AG04449 (cell line): ENCODE measurements at places on chromosomes 12 and 14.

DNA sequence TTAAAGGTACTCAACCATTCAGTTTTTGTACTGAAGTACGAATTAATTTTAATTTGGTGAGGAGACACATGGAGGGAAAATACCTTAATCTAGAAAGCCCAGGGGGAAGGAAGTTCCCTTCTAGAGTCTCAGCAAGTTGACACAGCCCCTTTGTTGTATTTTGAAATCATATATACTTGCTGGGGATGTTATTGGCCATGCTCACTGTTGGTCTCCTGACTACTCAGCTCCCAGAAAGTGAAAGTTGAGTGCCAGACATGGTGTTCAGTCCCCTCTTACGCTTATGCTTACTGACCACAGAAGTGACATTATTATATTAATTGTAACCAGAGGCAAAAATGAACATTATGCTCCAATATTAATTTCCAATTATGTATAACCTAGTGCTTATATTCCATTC lies 28.1 kb downstream of the ARF6 start:
- no peak for DNase-seq

- no peak for DNase-seq
These were observed 102.0 kb downstream of the PRIMA1 start for GRCh38 chr14:93686268-93686667.

DNA sequence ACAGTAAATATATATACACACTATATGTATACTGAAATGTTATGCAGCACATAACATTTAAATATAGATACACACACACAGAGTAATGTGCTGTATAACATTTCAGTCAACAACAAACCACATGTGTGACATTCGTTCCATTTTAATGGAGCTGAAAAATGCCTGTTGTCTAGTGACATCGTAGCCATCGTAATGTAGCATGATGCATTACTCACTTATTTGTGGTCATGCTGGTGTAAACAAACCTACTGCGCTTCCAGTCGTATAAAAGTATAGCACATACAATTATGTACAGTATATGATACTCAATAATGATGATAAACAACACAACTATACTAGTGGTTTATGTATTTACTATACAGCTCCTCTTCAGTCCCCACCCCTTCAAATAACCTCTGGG lies 119.0 kb upstream of the SLC38A4 start:
- no peak for DNase-seq

DNA sequence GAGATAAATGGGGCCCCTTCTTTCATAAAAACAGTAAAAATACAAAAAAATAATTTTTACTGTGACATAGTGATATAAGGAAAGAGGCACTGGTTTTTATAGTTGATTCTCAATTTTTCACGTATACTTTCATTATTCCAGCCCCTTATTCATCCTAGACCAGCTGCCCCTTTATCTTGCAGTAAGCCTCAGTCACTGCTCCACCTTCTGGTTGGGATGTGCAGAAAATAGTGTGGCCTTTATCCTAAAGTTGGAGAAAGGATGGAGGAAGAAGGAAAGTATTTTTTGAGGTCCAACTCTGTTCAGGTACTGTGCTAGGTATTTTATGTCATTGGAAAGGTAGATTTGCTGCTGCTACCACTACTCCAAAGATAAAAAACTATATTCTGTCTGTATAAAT lies 172.7 kb downstream of the ANO6 start:
- no peak for DNase-seq

GRCh38 chr14:76376878-76377734 lies 1.2 kb downstream of the ESRRB start:
- DNase-seq, result no peak

DNA sequence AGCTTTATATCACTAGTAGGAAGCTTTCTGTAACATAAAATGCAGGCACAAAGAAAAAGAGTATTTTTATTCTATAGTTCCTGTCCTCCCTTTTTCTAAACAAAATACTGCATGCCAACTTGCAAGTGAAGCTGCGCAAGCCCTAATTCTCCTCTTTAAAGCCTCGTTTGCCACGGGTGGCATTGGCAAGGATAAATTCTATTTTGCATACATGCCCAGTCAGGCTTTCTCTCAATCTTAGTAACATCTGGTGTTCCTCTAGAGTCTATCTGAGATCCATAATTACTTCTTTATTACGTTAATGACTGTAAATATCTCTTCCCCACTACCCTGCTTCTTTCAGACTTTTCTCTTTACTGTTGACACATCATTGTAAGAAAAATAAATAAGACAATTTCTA lies 97.1 kb upstream of the DAAM1 start:
- no peak for DNase-seq

DNA sequence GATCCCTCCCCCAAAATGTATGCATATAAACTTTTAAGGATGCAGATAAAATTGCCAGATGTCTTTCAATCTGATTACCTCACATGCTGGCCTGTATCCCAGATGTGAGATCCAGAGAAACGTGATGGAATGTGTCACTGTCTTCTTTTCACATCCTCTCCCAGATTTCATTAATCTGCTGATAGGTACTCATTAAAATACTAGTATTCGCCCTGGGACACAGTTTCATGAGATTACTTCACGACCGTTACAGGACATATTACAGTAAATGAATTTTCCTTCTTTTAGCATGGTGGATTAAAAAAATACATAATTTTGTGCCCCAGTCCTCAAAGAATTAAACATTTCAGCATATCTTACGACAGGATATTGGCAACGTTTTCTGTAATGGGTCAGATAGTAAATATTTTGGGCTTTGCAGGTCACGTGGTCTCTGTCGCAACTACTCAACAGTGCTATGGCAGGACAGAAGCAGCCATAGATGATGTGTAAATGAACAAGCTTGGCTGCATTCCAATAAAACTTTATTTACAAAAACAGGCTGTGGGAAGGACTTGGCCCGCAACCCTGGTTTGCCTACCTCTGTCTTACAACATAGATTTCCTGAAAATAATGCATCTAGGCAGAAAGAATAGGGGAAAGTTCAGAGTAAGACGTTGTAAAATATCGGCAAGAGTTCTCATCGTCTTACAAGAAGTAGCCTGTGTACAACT lies 156.0 kb upstream of the DIO3 start:
- DNase-seq, result no peak

GRCh38 chr14:87076146-87076545 lies 916.8 kb downstream of the GALC start:
- no peak for DNase-seq

GRCh38 chr12:116919247-116919661 lies 8.5 kb downstream of the FBXW8 start:
- DNase-seq, result no peak

GRCh38 chr14:35879654-35880249 lies 53.6 kb downstream of the BRMS1L start:
- DNase-seq, result no peak

DNA sequence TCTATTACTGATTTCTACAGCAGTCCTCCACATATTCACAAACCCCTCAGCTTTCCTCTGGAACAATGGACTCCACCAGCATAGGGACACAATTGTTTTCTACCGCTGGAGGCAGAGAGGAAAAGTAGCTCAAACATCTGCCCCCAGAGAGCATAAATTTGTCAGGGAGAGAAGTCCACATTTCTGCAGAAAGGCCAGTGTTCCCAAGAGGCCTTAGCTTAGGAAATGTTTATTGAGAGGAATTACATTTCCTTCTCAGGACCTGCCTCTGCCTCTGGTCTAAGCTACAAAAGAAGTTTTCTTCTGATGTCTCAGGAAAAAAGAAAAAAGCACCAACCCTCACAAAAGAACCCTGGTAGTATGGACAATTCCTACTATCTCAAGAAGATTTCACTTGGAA lies 217.8 kb upstream of the BMP4 start:
- no peak for DNase-seq

DNA sequence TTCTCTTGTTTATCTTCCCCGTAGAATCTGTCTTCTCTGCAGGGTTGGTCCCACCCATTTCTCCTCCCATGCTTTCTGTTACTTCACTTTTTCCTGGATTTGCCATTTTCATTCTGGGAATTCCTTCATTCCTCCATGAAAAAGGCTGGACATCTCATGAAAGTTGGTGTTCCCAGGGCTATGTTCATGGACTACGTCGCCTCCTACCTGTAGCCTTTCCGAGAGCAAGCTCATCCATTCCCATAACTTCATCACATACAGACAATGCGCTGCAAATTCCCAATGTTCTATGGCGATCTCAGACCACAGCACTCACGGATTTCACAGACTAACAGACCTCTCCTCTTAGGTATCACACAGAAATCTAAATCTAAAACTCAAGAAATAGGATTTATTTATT lies 217.1 kb downstream of the EXOC5 start:
- DNase-seq, result no peak

GRCh38 chr14:79421811-79422210 lies 789.5 kb downstream of the DIO2 start:
- DNase-seq, result no peak

DNA sequence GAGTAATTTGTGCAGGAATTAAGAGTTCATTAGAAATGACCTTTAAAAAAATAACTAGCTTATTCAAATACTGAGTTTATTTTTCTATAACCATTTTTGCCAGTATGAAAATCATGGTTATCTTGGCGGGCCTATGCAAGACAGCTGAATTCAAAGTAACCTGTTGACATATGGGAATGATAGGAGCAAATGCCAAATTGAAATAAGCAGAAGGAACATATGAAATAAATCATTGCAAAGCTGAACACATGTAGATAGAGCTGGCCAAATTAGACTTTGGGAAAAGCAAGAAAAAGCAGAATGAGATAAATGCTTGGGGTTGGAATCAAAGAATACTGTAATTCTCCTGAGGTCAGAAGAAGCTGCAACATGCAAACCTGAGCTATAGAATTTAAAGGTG lies 372.5 kb downstream of the ADAMTS20 start:
- DNase-seq, result no peak

GRCh38 chr12:94538318-94538717 lies 78.7 kb upstream of the CEP83 start:
- no peak for DNase-seq

GRCh38 chr12:116389990-116390389 lies 112.5 kb upstream of the MED13L start:
- peak; percentile 95 for DNase-seq

DNA sequence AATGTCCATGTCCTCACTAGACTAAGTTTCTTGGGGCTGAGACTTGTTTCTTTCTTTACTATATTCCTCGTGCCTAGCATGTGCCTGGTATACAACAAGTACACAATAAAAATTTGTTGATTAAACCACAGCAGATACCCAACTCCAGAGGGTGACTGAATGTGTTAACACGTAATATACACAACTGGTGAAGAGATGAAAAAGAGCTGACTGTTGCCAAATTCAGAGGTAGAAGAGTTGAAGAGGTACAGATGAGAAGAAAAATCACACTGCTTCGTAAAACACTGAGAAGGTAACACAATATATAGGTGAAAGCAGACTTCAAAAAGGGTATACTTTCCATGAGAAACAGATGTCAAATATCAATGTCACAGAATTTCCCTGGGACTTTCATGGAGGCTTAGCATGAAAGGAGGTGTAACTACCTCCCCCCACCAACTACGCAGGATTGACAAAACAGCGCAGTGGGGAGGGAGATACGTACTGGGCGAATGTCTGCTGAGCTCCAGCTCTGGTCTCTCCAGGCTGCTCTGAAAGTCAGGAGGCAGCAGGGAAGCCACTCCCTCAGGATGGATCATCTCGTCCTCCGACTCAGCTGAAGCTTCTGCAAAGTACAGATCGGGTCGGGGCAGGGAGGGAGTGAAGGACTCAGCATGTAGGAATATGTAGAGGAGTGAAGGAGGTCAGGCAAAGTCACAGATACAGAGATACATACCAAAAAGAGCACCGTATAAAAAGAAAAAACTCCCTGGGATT lies 5.3 kb downstream of the ACIN1 start:
- no peak for DNase-seq

- DNase-seq, result no peak
These were observed 185.8 kb upstream of the FKBP4 start for GRCh38 chr12:2609020-2609419.

- no peak for DNase-seq
These were observed 34.1 kb upstream of the MMP17 start for GRCh38 chr12:131794061-131794460.

DNA sequence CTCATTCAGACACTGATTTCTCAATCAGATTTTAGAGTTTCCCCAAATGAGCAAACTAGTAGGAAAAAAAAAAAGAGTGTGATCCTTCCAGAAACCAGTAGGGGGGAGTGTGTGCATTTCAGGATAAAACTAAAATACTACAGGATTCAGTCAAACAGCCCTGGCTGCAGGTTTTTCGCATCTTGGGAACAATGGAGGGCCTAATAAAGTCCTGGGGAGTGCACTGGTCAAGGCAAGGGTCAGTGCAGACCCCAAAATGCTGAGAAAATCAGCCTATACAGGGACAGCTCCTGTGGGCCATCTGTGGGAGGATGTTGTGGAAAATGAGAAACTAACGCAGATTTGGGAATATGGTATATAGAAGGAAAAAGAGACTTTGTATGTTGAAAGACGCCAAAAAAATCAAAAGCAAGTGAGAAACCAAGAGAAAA lies 22.2 kb upstream of the ABCD4 start:
- no peak for DNase-seq

DNA sequence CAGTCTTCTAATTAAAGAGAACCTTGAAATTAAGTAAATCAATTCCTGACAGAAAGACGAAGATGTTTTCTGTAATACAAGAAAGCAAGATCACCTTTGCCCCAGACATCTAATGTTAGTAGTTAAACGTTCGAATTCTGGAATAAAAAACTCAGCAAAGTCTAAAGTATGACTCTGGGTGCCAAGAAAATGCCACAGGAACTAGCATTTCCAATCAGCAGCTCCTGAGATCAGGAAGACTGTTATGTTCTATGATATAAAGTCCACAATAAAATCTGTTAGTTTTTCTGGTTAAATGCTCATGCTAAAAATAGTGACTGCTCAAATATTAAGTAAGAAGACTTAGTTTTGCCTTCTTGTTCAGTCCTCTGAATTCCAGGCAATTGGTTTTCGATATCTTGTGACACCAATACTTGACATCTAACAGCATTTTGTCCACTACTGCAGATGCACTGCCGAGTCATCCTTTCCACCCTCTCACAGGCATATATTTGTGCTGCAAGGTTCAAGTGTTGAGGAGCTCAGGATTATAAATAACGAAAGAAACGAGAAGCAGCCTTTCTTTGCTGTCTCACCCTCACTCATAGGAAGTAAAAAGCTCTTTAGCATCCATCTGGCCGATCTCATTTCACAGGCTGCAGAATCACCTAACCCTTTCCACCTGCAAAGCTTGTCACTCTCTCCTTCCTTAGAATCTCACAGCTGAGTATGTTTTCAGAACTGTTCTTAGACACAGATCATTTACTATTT lies 32.0 kb downstream of the SSH1 start:
- no peak for DNase-seq

DNA sequence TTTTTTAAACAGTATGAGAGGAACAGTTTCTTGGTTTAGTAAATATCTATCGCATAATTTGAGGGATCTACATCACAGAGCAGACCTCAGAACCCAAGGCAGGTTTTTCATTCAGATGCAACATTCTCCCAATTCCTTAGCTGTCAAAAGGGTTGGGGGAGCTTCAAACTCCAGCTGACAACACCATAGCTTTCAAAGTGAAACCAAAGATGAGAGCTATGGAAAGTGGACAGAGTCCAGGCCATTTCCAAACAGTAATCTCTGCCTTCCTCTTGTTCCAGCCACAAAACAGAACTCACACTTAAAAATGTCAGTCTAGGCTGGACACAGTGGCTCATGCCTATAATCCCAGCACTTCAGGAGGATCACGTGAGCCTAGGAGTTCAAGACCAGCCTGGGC lies 87.8 kb downstream of the SPRING1 start:
- no peak for DNase-seq
